T47D (cell line): ENCODE measurements at places on chromosomes 6 and 20.
A peak's percentile ranks its signal among the peaks of the same experiment; 100 is the strongest.

DNA sequence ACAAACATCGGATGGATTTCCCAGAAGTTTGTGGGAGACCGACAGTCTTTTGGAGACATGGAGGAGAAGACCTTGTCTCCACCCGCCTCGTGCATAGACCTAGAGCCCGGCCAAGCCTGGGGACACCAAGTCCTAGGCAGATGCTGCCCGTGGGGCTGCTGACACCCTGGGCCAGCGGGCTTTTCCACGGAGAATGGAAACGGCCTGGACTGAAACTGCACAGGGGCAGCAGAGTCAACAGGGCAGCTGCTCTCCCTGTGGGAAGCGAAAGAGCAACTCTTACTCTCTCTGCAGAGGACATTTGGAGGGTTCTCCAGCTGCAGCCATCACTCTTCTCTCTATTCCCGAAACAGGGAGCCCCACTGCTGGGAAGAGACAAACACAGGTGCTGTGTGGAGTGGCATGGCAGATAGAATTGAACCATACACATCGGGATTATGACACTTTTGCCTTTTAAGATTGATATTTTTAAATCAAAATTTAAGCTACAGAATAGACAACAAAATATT is 401.2 kb downstream of the THBS2 start:
- DNase-seq, result no peak

GRCh38 chr20:19775353-19776253 is 17.5 kb downstream of the RIN2 start:
- peak; percentile 66 for DNase-seq

GRCh38 chr20:14219801-14220461 is 117.5 kb downstream of the FLRT3 start:
- DNase-seq, result no peak

- DNase-seq, result no peak
Observed at GRCh38 chr6:44527583-44528369, 140.3 kb downstream of the CDC5L start.

DNA sequence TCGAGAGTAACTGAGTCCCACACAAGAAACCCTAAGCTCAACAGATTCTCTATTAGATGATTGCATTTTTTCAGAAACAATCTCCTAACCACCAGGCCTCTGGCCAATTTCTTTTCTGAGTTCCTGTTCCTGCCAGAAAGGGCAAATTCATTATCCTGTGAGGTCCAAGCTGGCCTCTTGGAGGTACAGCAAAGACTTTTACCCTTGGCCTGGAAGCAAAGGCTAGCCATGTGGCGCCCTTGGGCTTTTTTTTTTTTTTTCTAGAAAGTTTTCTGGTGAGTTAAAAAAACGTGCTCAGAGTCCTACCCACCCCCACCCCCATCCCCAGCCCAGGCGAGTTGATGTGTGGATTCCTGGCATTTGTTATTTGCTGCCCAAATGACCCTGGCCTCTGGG is 59.0 kb upstream of the EEF1A1 start:
- DNase-seq, result no peak

DNA sequence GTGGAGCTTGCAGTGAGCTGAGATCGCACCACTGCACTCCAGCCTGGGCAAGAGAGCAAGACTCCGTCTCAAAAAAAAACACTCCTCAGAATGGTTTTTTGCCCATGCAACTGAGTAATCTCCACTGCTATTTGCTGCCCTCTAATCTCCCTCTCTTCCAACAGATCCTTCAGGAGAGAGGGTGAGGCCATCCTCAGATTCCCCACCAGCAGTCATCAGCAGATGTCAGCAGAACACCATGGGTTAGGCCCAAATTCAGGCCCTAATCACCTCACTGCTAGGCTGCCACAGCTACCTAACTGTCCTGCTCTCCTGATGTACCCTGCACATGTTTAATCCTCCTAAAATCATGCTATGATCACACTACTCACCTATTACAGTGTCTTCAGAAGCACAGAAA is 63.2 kb upstream of the BEND6 start:
- DNase-seq, result peak; percentile 15

- DNase-seq, result no peak
Observed at GRCh38 chr20:25984933-25985332, 288.3 kb upstream of the ZNF337 start.

GRCh38 chr6:136371959-136372358 is 82.3 kb upstream of the BCLAF1 start:
- no peak for DNase-seq

- DNase-seq, result no peak
Observed at GRCh38 chr6:150723857-150724256, 124.2 kb downstream of the PLEKHG1 start.

DNA sequence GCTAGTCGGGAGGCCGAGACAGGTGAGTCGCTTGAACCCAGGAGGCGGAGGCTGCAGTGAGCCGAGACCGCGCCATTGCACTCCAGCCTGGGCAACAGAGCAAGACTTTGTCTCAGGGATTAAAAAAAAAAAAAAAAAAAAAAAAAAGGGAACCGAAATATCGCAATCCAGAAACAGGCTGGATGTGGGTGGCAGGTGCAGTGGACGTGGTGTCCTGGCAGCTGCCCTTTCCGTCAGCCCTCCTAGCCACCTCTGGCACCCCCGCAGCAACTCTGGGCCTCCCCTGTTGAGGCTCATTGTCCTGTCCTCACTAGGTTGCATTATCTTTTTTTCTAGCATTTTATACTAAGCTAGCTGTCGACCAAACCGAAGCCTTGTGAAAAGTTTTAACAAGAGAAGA is 113.5 kb downstream of the DTNBP1 start:
- DNase-seq, result no peak

DNA sequence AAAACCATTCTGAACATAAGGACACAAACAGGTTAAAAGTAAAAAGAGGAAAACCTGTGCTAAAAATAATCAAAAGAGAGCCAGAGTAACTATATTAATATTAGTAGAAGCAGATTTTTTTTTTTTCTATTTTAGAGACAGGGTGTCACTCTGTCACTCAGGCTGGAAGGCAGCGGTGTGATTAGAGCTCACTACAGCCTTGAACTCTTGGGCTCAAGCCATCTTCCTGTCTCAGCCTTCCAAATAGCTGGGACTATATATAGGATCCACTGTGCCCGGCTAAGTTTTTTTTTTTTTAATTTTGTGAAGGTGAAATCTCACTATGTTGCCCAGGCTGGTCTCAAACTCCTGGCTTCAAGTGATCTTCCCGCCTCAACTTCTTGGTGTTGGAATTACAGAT is 33.4 kb upstream of the PLN start:
- DNase-seq, result no peak

- no peak for DNase-seq
Observed at GRCh38 chr20:61719691-61720347, 345.9 kb downstream of the TAF4 start.

- DNase-seq, result no peak
Observed at GRCh38 chr6:71157345-71157744, 131.3 kb upstream of the OGFRL1 start.

- no peak for DNase-seq
Observed at GRCh38 chr6:15508441-15508871, 154.4 kb downstream of the DTNBP1 start.

- no peak for DNase-seq
Observed at GRCh38 chr6:6479785-6480184, 108.7 kb upstream of the LY86 start.
